ENCODE measurements at places on chromosomes 3 and 15.

DNA sequence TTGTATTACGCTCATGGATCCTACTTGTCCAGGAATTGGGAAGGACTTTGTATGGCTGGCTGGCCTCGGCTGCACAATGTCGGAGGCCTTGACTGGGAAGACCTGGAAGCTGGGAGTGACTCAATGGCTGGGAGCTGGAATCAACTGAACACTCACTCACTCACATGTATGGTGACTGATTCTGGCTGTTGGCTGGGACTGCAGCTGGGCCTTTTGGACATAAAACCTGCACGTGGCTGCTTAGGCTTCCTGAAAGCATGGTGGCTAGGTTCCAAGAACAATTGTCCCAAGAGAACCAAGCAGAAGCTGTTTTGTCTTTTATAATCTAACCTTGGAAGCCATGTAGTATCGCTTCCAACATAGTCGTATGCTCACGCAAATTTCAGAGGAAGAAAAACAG lies 38.0 kb upstream of the CMTM8 start:
- DNase-seq, result no peak

DNA sequence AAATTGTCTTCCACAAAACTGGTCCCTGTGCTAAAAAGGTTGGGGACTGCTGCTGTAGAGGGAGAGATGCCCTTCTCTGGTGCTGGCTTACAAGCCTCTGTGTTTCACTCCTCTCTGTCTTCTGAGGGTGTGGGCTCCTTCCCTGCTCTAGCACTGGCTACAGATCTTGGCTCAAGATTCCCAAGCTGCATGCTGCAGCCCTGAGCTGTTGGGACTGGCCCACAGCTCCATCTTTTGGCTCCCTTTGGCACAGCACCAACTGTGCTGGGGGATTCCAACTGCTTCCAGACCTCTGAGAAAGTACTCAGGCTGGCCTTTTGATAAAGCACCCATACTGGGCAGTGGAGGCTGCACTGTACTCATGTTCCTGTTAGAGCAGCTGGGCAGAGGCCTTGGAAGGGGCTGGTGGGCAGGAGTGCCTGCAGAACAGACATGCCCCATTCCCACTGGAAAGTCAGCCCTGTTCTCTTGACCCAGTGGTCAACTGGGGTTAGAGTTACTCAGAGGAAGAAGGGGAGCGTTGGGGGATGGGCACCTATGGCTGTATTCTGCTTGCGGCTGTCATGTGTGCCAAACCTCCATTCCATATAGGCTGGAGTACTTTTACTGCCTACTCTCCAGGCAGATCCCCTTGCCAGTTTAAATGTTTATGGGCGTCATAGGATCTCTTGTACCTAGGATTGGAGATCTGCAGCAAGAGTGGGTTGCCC lies 55.7 kb downstream of the GALK2 start:
- no peak for DNase-seq

- DNase-seq, result no peak
Observed at GRCh38 chr3:167872032-167872431, 136.5 kb downstream of the SERPINI1 start.

GRCh38 chr3:129651435-129652202 lies 45.1 kb upstream of the PLXND1 start:
- DNase-seq, result peak; percentile 14

DNA sequence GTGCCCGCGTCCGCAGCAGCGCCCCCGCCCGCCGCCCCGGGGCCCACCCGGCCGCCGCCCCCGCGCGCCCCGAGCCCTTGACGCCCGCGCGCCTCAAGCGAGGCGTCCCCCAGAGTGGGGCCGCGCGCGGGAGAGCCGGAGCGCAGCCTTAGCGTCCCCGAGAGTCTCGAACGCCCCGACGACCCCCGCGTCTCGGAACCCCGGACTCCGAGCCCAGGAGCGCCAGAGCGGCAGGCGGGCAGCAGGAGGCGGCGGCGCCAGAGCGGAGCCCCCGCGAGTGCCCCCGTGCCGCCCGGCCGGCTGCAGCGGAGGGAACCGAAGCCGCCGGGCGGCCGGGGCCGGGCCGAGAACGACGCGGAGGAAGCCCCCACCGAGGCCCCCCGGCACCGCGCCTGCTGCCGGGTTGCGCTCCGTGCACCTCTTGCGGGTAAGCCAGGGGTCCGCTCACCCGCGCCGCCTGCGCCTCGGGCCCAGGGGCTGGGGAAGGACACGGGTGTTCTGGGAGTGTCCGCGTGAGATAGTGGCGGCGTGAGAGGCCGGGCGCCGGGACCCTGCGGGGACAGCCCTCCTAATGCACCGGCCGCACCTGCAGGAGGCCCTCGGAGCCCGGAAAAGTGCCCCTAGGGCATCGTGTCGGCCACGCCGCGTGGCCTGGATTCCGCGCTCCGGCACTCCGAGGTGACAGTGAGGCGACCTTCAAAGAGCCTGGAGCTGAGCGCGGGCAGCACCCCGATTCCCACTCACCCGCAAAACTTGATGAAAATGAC lies 52.0 kb upstream of the ULK4 start:
- no peak for DNase-seq

DNA sequence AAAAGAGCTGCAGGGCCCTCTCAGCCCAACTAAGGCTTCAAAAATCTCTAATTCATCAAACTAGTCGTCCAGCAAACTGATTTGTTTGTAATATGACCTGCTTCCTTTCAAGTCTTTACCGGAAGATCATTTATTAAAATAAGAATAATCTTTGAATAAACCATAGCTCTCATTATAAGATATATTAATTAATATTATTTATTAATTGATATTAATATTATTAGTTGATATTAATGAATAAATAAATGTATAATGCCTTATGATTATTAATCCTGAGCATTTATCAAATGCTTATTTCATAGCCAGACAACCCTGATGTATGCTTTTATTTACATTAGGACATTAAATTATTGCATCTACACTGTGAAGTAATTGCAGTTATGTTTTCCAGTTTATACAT lies 550.7 kb upstream of the ALCAM start:
- no peak for DNase-seq

Measured in caudate nucleus (tissue), 63 donors.